Glutamatergic neuron (in vitro differentiated cells): ENCODE measurements at places on chromosomes 12 and 14.
A peak's percentile ranks its signal among the peaks of the same experiment; 100 is the strongest.

DNA sequence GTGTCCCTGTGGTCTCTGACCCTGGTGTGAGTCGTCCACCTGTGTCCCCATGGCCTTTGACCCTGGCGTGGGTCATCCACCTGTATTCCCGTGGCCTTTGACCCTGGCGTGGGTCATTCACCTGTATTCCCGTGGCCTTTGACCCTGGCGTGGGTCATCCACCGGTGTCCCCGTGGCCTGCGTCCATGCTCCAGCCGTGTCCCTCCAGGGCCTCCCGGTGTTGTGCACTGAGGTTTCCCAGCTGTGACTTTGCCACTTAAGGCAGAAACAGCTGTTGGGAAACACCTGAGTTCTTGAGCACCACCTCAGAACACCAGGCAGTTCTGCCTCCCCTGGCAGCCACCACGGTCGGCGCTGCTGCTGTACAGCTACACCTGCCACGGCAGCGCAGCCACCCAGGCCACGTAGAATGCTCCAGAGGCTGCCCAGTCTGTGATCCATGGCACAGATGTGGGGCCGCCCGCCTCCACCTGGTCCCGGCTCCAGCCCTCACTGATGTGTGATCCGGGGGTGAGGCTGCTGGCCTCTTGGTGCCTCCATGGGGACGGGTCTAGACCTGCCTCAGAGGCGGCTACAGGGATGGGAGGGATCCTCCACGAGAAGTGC lies 69.1 kb upstream of the GALNT9 start:
- DNase-seq, result no peak
- peaks cover 3% of the 10 kb centered on the region for H3K4me1 ChIP-seq
- no peaks in the 10 kb centered on the region for H3K36me3 ChIP-seq
- no peak overlapping the region for H3K4me3 ChIP-seq
- H3K27ac ChIP-seq, result no peak overlapping the region

GRCh38 chr14:68468437-68469207 lies 324.2 kb downstream of the ZFP36L1 start:
- H3K4me3 ChIP-seq, result no peak overlapping the region
- DNase-seq, result no peak
- H3K4me1 ChIP-seq, result no peaks in the 10 kb centered on the region

GRCh38 chr12:10155966-10156365 lies 16.0 kb downstream of the OLR1 start:
- H3K4me3 ChIP-seq, result no peak overlapping the region
- H3K36me3 ChIP-seq, result no peaks in the 10 kb centered on the region
- no peak for DNase-seq
- H3K27ac ChIP-seq, result no peak overlapping the region
- no peaks in the 10 kb centered on the region for H3K4me1 ChIP-seq

DNA sequence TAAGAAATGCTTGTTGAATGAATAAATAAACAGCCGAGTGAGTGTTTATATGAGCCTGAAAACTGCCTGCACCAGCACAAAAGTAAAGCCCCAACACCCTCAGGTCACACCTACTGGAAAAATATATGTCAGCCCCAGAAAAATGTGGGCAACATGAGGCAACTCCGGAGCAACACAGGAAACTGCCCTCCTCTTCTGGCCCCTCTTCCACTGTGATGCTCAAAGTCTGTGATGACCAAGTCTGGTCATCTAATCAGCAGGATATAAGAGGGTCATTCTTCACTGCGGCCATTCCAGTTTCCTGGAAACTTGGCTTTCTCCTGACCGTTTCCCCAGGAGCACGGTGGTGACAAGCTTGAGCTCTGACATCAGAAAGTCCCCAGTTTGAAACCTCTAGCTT lies 159.6 kb upstream of the PZP start:
- no peaks in the 10 kb centered on the region for H3K36me3 ChIP-seq
- H3K27me3 ChIP-seq, result no peaks in the 10 kb centered on the region
- H3K4me1 ChIP-seq, result peaks cover 5% of the 10 kb centered on the region
- no peak overlapping the region for H3K4me3 ChIP-seq
- no peak overlapping the region for H3K27ac ChIP-seq
- no peak for DNase-seq

GRCh38 chr14:49857427-49858003 lies 4.9 kb upstream of the NEMF start:
- H3K27ac ChIP-seq, result no peak overlapping the region
- peaks cover 13% of the 10 kb centered on the region for H3K27me3 ChIP-seq
- no peak overlapping the region for H3K4me3 ChIP-seq
- no peak for DNase-seq
- H3K4me1 ChIP-seq, result no peaks in the 10 kb centered on the region

DNA sequence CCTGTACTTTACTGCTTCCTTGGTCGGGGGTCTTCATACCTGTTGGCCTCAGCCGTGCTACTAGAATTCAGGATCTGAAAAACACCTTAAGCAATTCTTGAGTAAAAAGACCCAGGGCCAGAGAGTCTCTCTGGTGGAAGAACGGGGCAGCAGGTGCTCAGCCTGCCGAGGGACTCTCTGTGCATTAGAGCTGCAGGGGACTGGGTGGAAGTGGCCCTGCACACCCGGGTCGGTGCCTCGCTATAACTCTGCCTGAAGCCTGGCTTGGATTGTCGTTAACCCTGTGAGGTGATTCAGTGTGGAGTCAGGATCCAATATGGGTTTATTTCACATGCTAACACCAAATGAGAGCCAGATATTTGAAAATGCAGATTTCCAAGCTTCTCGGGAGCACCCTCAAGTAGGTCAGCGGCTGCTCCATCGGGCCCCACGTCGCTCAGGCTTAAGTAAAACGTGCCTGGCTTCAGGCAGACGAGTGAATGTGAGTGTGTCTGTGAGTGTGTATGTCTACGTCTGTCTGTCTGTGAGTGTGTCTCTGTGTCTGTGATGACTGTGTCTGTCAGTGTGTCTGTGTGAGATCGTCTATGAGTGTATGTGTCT lies 35.1 kb upstream of the C14orf180 start:
- no peak overlapping the region for H3K4me3 ChIP-seq
- no peaks in the 10 kb centered on the region for H3K36me3 ChIP-seq
- peaks cover 3% of the 10 kb centered on the region for H3K27me3 ChIP-seq
- H3K27ac ChIP-seq, result no peak overlapping the region
- H3K4me1 ChIP-seq, result peaks cover 3% of the 10 kb centered on the region
- DNase-seq, result no peak

DNA sequence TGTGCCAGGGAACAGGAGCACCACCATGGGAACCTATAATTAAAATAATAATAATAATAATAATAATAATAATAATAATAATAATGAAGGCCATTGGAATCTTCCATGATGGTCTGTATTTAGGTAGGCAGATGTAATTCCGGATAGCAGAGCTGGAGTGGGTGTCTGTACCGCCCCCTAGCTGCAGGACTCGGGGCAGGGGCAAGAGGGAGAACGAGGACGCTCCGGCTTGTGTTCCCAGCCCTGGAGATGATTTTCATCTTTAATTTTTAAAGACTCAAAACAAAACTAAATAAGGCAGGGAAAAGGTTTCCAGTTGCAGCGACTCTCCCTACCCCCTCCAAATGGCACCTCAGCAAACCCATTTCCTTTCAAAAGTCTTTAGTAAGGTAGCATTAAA lies 501.1 kb downstream of the VRK1 start:
- no peaks in the 10 kb centered on the region for H3K4me1 ChIP-seq
- no peak overlapping the region for H3K4me3 ChIP-seq
- no peak overlapping the region for H3K27ac ChIP-seq
- peak; percentile 40 for DNase-seq

DNA sequence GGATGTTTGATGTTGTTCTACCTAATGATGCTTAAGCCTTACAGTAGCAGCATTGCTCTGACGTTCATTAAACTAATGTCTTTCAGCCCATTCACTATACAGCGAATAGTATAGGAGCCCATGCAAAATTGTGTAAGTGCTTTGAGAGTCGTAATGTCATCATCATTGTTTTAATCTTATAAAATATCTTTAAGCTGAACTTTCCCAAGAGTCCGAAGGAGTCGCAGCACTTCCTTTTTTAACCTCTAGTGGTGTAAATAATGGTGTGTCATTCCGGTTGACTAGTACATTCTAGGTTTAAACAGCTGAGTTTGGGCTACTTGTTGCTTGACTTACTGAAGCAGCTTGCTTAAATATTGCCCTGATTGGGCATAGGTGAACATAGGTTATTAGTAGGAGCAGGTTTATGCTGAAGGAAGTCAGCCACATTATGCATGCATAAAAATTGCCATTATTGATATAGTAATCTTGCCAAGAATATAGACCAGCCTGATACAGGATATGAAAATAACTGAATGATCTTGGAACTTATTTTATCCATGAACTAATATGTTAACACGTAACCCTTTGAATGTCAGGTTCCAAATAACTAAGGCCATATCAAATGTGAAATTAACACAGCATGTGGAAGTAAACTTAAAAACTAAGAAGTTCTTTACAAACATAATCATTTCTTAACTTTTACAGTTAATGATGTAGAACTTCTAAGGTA lies 2.6 kb downstream of the WNK1 start:
- H3K4me1 ChIP-seq, result peaks cover 24% of the 10 kb centered on the region
- no peak overlapping the region for H3K27ac ChIP-seq
- DNase-seq, result no peak
- H3K27me3 ChIP-seq, result peaks cover 3% of the 10 kb centered on the region

GRCh38 chr12:3520711-3521110 lies 29.7 kb downstream of the PRMT8 start:
- H3K4me3 ChIP-seq, result no peak overlapping the region
- DNase-seq, result no peak
- H3K27ac ChIP-seq, result no peak overlapping the region
- peaks cover 4% of the 10 kb centered on the region for H3K36me3 ChIP-seq

GRCh38 chr14:105065280-105066228 lies at the start of gene GPR132:
GPR132 (minus strand) TSS chr14:105065430; CDS start chr14:105055420, 10,010 bp downstream.
- no peak for DNase-seq
- H3K27ac ChIP-seq, result peak within 1 kb of the TSS; percentile 43
- no peaks in the 10 kb centered on the region for H3K36me3 ChIP-seq
- H3K4me3 ChIP-seq, result no peak within 1 kb of the TSS
- H3K27me3 ChIP-seq, result peaks cover 5% of the 10 kb centered on the region

GRCh38 chr14:20204721-20205120 lies 14.0 kb downstream of the OR11G2 start:
- H3K4me3 ChIP-seq, result no peak overlapping the region
- no peak overlapping the region for H3K27ac ChIP-seq
- no peaks in the 10 kb centered on the region for H3K27me3 ChIP-seq
- H3K4me1 ChIP-seq, result no peaks in the 10 kb centered on the region
- H3K36me3 ChIP-seq, result peaks cover 12% of the 10 kb centered on the region
- no peak for DNase-seq

- H3K4me3 ChIP-seq, result no peak overlapping the region
- no peak overlapping the region for H3K27ac ChIP-seq
- DNase-seq, result no peak
- H3K36me3 ChIP-seq, result peaks cover 3% of the 10 kb centered on the region
- H3K27me3 ChIP-seq, result peaks cover 12% of the 10 kb centered on the region
- H3K4me1 ChIP-seq, result peaks cover 46% of the 10 kb centered on the region
These were observed 20.6 kb downstream of the CCDC92 start for GRCh38 chr12:123952037-123952436.

GRCh38 chr14:65431951-65432350 lies 19.4 kb downstream of the FUT8 start:
- H3K4me3 ChIP-seq, result no peak overlapping the region
- no peaks in the 10 kb centered on the region for H3K36me3 ChIP-seq
- no peak overlapping the region for H3K27ac ChIP-seq

DNA sequence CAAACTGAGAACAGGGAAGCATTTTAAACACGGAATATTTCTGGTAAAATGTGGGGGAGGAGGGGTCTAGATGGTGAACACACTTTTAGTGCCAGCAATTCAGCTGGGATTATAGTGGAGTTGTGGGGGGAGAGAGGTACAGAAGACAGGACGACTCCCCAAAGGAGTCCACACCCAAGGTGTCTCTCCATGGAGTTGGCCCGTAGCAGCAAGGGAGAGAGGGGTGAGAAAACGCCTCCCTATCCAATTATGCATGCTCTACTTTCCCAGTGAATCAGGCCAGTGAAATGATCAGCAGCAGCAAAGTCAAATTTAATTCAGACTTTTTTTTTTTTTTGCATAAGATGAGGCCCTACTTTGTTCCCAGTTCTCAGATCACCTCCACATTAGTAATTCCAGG lies 38.6 kb downstream of the BTG1 start:
- H3K27ac ChIP-seq, result peak overlapping the region; percentile 76
- H3K36me3 ChIP-seq, result no peaks in the 10 kb centered on the region
- peaks cover 33% of the 10 kb centered on the region for H3K4me1 ChIP-seq
- H3K4me3 ChIP-seq, result no peak overlapping the region
- H3K27me3 ChIP-seq, result no peaks in the 10 kb centered on the region

DNA sequence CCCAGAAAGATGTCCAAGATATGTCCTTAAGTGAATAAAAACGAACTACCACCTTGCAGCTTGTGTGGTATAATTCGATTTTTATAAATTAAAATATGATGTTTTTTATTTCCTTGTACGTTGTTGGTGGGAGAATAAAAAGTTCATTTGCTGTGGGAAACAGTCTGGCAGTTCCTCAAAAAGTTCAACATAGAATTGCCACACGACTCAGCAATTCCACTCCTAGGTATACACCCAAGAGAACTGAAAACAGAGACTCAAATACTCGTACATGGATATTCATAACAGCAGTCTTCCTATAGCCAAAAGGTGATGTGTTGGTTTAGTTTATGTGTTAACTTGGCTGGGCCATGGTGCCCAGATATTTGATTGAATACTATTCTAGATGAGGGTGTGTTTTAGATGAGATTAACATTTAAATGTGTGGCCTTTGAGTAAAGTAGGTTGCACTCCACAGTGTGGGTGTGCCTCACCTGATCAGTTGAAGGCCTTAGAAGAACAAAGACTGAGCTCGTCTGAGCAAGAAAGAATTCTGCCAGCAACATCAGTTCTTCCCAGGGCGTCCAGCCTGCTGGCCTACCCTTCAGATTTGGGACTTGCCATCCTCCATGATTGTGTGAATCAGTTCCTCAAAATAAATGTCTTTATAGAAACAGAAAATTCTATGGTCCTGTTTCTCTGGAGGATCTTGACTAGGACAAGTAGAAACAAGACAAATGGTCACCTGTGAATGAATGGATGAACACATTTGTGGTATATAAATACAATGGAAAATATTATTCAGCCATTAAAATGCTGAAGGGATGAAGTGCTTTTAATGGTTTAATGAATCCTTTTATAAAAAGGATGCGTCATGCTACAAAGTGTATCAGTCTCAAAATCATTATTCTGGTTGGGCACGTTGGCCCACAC lies 5.1 kb upstream of the DENR start:
- H3K4me3 ChIP-seq, result no peak overlapping the region
- no peak for DNase-seq
- no peak overlapping the region for H3K27ac ChIP-seq
- no peaks in the 10 kb centered on the region for H3K36me3 ChIP-seq

DNA sequence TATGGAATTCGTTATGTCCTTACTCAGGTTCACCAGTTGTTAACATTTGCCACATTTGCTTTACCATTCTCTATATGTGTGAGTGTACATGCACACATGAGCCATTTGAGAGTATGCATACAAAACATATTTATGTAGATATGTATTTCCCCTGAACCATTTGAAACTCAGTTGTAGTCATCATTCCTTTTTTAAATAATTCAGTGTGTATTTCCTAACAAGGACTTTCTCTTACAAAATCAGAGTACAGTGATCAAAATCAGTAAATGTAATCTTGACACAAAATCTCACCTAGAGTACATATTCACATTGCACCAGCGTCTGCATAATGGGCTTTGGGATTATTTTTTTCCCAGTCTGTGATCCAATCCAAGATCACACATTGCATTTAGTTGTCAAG lies 384.9 kb downstream of the DIO2 start:
- H3K4me1 ChIP-seq, result peaks cover 15% of the 10 kb centered on the region
- no peaks in the 10 kb centered on the region for H3K36me3 ChIP-seq
